ENCODE measurements at places on chromosomes 12 and 14.

DNA sequence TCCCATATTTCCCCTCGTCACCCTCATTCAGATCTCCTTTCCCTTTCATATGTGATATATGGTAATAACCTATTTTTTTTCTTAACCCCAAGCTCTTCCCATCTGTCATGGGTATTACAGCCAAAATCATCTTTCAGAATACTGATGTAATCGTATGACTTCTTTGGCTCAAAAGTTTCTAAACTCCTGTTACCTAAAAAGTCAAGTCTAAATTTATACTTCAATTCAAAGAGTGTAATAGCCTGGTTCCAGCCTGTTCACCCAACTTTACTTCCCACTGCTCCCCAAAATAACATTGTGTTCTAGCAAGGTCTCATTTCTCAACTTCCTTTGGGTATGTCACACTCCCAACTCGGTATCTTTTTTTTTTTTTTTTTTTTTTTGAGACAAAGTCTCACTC lies 48.5 kb downstream of the TBK1 start:
- DNase-seq: no peak

GRCh38 chr12:71186571-71187288 lies 28.9 kb upstream of the TSPAN8 start:
- DNase-seq: no peak

GRCh38 chr14:35332517-35333263 lies 40.5 kb downstream of the PSMA6 start:
- no peak for DNase-seq

DNA sequence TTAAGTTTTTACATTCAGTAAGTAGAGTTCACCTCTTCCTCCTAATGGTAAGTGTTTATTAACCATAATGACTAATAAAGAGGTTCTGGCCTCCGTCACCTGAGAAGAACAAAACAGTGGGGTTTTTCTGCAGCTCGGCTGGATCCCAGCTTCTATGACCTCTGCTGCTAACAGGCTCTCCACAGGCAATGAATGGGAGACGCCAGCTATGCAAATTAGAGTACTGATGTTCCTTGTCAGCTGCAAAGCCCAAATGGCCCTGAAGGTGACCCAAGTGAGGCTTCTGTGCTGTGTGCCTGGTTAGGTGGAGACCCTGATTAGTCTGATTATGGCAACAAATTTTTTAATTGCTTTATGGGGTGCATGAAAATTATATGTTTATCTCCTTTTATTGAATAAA lies 218.1 kb downstream of the APAF1 start:
- no peak for DNase-seq

GRCh38 chr14:34722723-34723545 lies 8.5 kb upstream of the CFL2 start:
- peak; percentile 21 for DNase-seq

DNA sequence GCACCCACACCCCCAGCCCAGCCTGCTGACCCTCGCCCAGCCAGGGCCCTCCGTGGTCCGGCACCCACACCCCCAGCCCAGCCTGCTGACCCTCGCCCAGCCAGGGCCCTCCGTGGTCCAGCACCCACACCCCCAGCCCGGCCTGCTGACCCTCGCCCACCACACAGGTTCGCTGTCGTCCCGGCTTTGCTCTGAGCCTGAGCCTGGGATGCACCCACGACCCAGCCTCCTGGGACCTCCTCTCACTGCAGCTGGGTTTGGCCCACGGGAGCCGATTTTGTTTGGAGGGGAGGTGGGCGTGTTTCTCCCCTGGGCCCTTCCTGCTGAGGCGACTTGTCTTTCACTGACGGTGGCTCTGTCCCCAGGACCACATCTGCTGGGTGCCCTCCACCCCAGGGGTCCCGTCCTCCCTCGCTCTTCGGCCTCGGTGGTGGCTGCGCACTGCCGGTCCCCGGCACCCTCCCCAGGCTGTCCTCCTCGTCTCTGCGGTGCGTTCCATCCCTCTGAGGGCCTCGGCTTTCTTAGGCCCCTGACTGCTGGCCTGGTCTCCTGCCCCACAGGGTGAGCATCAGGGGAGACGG lies 83.8 kb downstream of the GALNT9 start:
- DNase-seq: no peak

- DNase-seq: no peak
These were observed 43.9 kb upstream of the TESC start for GRCh38 chr12:117143008-117143532.

- DNase-seq: no peak
These were observed 10.6 kb upstream of the KITLG start for GRCh38 chr12:88590851-88591250.

DNA sequence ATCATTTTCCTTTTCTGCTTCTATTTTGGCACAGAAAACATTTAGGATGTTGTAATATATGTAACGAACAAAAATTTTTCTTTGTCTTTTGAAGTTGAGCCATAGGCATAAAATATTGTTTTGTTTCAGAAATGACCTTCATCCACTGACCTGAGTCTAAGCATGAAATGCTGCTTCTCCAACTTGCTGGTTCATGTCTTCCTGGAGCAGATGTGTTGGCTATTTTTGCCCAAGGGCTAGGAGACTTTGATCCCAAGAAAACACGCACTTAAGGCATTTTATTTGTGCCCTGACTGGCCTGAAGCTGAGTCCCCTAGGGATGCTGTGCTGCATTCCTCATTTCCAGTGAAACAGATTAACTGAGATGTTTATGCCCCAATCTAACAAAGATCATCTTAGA lies 27.2 kb upstream of the ALG10B start:
- DNase-seq: no peak

DNA sequence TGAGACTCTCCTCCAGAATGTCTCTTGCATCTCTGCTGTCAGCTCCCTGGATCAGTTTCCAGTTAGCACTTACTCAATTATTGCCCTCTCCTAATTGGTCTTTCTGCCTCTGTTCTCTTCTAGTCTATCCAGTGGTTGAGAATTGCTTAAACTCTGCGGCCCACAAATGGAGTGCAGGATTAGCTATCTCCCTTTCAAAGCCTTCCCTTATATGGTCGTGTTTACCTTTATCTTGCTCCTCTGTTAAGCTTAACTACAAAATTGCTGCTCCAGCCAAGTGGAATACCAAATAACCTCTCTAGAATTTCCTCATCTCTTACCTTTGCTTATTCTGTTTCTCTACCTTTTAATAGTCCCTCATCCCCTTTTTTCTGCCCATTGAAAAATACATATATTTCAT lies 132.7 kb downstream of the NRXN3 start:
- DNase-seq: no peak

- DNase-seq: no peak
These were observed 228.4 kb upstream of the NPAS3 start for GRCh38 chr14:32710231-32710671.

- no peak for DNase-seq
These were observed 10.9 kb upstream of the LGMN start for GRCh38 chr14:92759300-92759678.

- DNase-seq: no peak
These were observed 706.8 kb downstream of the TRHDE start for GRCh38 chr12:72978999-72979398.

DNA sequence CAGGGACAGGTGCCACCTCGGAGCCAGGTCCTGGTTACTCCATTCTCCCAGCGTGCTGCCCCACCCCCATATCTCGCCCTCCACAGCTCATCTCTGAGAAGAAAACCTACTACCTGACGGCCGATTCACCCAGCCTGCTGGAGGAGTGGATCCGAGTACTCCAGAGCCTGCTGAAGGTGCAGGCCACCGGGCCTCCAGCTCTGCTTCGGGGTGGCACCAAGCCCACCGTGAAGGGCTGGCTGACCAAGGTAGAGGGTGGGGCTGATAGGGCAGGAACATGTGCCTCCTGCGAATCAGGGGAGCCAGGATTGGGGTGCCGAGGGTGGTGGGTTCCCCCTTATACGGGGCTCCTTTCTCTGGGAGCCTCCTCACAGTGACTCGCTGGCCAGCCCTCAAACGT lies 25.9 kb downstream of the PIGH start:
- no peak for DNase-seq

DNA sequence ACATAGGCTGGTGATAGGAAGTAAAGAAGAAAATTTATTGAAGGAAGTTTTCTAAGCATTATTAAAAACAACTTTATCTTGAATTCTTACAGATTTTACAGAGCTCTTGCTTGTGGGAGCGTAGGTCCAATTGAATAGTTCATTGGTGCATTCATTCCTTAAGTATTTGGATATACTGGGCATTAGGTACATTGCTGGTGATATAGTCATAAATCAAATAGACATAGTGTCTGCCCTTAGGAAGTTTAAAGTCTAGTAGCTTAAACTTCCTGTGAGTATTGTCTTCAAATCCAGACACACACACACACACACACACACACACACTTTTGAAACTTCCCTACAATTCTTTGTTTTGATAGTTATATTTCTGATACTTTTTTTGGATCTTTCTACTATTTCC lies 226.7 kb downstream of the FUT8 start:
- DNase-seq: no peak

GRCh38 chr12:129903956-129904829 lies at the start of gene TMEM132D:
Gene TMEM132D (minus strand): TSS chr12:129904025.
- DNase-seq: no peak

DNA sequence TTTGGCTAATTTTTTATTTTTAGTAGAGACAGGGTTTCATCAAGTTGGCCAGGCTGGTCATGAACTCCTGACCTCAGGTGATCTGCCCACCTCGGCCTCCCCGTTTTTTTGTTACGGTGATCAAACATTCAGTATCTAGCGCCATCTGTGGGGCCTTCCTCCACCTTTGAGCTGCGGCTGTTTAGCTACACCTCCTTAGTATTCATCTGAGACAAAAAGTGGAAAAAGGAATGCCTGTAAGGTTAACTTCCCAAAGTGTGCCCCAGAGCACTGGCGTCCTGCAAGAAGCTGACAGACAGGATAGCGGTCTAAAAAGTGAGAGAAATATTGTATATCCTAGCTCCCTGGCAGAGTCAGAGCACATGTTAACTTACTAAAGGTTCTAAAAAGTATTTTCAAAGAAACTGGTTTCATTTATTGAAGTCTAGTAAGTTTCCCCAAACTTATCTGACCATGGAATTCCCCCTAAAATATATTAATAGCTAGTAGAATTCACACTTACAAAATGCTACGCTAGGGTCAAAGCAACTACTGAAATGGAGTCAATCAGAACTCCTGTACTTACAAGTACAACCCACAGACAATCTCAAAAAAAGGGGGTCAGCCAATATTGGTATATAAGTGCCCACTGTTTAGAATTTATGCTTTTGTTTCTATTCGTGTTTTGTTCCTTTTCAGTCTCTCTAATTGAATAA lies 59.1 kb downstream of the DUSP16 start:
- DNase-seq: no peak

DNA sequence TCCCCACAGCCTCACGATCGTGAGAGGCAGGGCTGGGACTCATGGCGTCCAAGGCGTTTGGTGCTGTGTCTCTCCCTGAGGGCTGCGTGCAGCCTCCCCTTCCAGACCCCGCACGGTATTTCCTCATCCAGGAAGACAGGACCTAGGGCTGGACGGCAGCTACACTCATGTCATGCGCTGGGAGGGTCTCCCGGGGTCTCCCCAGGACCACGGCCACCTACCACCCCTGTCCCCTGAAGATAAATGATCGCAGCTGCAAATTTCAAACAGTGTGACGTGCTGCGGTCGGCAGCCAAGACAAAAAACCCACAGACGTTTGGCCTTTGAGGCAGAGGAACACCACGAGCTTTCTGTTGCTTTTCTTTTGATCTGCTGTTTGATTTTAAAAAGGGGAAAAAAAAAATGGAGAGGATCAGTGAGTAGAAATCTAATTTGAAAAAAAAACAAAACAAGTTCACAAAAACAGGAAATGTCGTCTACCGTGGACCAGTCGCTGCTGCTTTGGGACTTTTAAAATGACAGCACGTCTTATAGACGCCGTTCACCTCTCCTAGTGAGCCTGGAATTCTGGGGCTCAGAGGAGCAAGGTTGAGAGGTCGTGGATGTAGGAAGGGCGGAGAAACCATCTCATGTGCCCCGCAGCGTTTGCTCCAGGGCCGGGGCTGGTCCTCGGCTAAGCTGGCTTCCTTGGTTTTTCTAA lies 237.6 kb downstream of the SLC41A2 start:
- no peak for DNase-seq

- no peak for DNase-seq
These were observed 283 bp downstream of the LMO3 start for GRCh38 chr12:16605642-16606116.

GRCh38 chr14:58712357-58712756 lies 74.6 kb downstream of the DACT1 start:
- DNase-seq: no peak

DNA sequence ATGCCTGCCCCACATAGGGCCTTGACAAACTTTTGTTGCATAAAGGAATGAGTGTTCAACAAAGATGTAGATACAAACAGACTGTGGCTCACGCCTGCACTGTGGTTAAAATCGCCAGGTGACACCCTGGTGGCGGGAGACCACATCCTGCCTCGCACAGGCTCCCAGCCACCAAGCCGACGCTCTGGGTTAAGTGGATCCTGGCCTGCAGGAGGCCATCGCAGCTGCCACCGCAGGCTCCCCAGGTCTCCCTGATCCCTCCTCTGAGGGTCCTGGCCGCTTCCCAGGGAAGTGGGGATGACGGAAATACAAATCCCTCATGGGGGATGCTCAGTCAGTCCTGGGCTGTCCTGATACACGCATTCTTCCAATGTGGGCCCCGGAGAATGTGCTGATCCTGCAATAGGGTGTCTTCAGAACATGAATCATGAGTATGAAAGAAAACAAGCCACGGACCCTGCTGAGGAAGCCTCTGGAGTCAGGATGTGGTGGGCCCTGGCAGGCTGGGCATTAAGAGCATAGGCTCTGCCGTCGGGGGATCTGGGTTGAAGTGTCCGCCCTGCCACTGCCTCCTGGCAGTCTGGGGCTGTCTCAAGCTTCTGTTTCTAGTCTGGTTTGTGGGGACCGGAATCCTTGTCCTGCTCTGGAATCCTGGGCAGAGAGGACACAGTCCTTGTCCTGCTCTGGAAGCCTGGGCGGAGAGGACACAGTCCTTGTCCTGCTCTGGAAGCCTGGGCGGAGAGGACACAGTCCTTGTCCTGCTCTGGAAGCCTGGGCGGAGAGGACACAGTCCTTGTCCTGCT lies 53.5 kb upstream of the BEGAIN start:
- DNase-seq: no peak

DNA sequence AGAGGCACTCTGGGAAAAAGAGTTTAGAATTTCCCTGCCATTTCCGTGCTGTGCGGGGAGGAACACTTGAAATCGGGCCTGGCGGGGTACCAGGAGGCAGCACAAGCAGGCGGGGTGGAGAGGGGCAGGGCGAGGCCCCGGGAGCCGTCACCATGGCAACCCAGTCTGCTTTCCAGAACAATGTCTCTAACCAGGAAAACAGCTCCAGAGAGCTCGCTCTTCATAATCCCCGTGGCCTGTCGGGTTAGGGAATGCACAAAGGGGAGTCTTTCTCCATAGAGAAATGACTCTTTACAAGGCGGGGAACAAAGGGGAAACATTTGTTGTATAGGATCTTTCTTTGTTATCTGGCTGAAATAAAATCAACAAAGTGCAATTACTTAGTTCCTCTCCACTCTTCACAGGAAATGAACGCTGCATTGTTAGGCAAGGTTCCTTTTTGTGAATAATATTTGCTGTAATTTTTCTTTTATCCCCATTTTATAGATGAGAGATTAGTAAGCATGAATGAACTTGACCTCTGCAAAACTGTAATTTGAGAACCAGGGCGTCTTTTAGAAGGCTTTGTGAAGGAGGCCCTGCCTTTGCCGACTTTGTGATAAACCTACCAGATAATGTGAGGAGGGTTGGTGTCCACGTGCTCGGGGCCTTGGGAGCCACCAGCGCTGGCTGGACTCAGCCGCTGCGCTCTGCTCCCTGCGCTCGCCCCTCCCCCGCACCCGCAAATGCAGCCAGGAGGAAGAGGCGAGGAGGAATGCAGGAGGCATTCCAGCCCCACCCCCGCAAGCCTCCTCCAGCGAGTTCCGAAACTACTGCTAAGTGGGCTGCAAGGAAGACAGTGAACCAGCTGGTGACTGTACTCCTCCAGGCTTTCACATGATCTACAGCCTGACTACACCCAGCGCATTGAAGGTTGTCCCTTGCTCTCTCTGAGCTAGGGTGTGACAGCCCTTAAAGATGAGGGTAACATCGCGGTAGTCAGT lies 105.2 kb upstream of the ATF7IP start:
- peak; percentile 88 for DNase-seq

All from tibial nerve (tissue), 4 donors.